Muscle of back (tissue), 13 donors: ENCODE measurements at places on chromosomes 7 and 10. TPM values are rescaled to one million over a fixed set of nuclear protein-coding genes. Genes with fewer than 3 reads are reported as not detected.

DNA sequence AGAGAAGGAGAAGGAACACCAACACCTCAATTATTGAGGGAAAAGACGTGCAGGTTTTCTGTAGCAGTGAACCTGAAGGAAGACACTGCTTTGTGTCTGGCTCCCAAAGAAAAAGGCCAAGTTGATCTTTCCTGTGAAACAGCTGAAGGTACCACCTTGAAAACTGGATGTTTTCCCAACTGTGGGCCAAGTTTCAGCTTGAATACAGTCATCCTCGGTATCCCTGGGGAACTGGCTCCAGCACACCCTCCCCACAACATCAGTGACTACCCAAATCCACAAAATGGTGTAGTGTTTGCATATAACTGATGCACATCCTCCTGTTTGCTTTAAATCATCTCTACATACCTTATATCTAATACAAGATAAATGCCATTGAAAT lies 297.0 kb upstream of the PITRM1 start:
- no peak for DNase-seq

DNA sequence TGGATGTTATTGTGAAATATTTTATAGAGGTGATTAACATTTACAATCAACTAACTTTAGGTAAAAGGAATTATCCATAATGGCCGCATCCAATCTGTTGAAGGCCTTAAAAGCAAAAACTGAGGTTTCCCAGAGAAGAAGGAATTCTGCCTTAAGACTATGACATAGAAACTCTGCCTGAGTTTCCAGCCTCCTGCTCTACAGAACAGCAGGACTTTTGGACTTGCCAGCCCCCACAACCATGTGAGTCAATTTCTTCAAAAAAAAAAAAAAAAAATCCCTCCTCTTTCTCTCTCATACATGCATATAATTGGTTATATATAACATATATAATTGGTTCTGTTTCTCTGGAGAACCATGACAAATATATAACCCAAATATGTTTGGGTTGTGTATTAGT lies 15.4 kb downstream of the SLC25A28 start:
- DNase-seq, result no peak

Gene HABP2
- polyA plus RNA-seq, result 0.13 TPM

Gene DUSP5
- 3.0 TPM for polyA plus RNA-seq
